ENCODE measurements at places on chromosomes 12 and 14. TPM values are rescaled to one million over a fixed set of nuclear protein-coding genes. Genes with fewer than 3 reads are reported as not detected.

GNG2 gene
- total RNA-seq, result 316 TPM

RAD9B gene
- 0.91 TPM for total RNA-seq

PLEKHA5 gene
- 2.4 TPM for total RNA-seq

ALDH2 gene
- total RNA-seq, result 0.50 TPM

ZNF891 gene
- 3.0 TPM for total RNA-seq

ADAM21 gene
- total RNA-seq, result not detected

CEBPE gene
- total RNA-seq, result 1.0 TPM

TMEM52B gene
- not detected for total RNA-seq

HEBP1 gene
- 17.9 TPM for total RNA-seq

DACT1 gene
- total RNA-seq, result 25.6 TPM

C12orf75 gene
- total RNA-seq, result 104 TPM

CREBL2 gene
- total RNA-seq, result 21.9 TPM
